ENCODE measurements at places on chromosomes 5 and 9. TPM values are rescaled to one million over a fixed set of nuclear protein-coding genes. Genes with fewer than 3 reads are reported as not detected.
A peak's percentile ranks its signal among the peaks of the same experiment; 100 is the strongest.

Gene SNCAIP
- total RNA-seq = 8.5 TPM

Gene PCDHGB7
- total RNA-seq = 28.1 TPM

Gene CDC25C
- not detected for total RNA-seq

Gene FOXD4L3
- not detected for total RNA-seq

Gene HEMGN
- total RNA-seq = 0.42 TPM

Gene ALDH1A1
- total RNA-seq = 101 TPM

Gene SHB
- 41.7 TPM for total RNA-seq

Gene DMGDH
- total RNA-seq = 0.95 TPM

Gene PCDHB7
- total RNA-seq = 4.2 TPM

Gene BSPRY
- total RNA-seq = not detected

Gene LECT2
- not detected for total RNA-seq

- no peak for DNase-seq
- H3K4me1 ChIP-seq = no peaks in the 10 kb centered on the region
- H3K27ac ChIP-seq = no peak overlapping the region
Observed at GRCh38 chr5:162190-162564, 29.1 kb upstream of the LRRC14B start.

- DNase-seq = no peak
- no peaks in the 10 kb centered on the region for H3K27me3 ChIP-seq
- peaks cover 47% of the 10 kb centered on the region for H3K4me1 ChIP-seq
- H3K27ac ChIP-seq = peak overlapping the region; percentile 59
- H3K4me3 ChIP-seq = no peak overlapping the region
Observed at GRCh38 chr5:33854733-33855151, 37.0 kb downstream of the ADAMTS12 start.

GRCh38 chr9:3509926-3510325 is 15.9 kb downstream of the RFX3 start:
- no peak for DNase-seq
- no peaks in the 10 kb centered on the region for H3K36me3 ChIP-seq
- no peak overlapping the region for H3K27ac ChIP-seq
- no peak overlapping the region for H3K4me3 ChIP-seq
- H3K4me1 ChIP-seq = no peaks in the 10 kb centered on the region
- no peaks in the 10 kb centered on the region for H3K27me3 ChIP-seq

GRCh38 chr9:124504530-124505005 is 2.6 kb downstream of the NR5A1 start:
- peaks cover 6% of the 10 kb centered on the region for H3K27me3 ChIP-seq
- no peaks in the 10 kb centered on the region for H3K36me3 ChIP-seq
- no peak overlapping the region for H3K27ac ChIP-seq
- peaks cover 12% of the 10 kb centered on the region for H3K4me1 ChIP-seq
- peak overlapping the region; percentile 52 for H3K4me3 ChIP-seq

- H3K4me1 ChIP-seq = no peaks in the 10 kb centered on the region
- H3K36me3 ChIP-seq = no peaks in the 10 kb centered on the region
- no peak overlapping the region for H3K27ac ChIP-seq
- DNase-seq = no peak
Observed at GRCh38 chr5:124395287-124395686, 351.2 kb downstream of the ZNF608 start.

- no peak overlapping the region for H3K4me3 ChIP-seq
- no peaks in the 10 kb centered on the region for H3K27me3 ChIP-seq
- H3K4me1 ChIP-seq = no peaks in the 10 kb centered on the region
- no peak for DNase-seq
- no peak overlapping the region for H3K27ac ChIP-seq
- H3K36me3 ChIP-seq = no peaks in the 10 kb centered on the region
Observed at GRCh38 chr5:145660897-145661640, 174.1 kb downstream of the PRELID2 start.

- H3K4me1 ChIP-seq = no peaks in the 10 kb centered on the region
- H3K4me3 ChIP-seq = no peak overlapping the region
Observed at GRCh38 chr5:146334074-146334533, 4.5 kb upstream of the POU4F3 start.

DNA sequence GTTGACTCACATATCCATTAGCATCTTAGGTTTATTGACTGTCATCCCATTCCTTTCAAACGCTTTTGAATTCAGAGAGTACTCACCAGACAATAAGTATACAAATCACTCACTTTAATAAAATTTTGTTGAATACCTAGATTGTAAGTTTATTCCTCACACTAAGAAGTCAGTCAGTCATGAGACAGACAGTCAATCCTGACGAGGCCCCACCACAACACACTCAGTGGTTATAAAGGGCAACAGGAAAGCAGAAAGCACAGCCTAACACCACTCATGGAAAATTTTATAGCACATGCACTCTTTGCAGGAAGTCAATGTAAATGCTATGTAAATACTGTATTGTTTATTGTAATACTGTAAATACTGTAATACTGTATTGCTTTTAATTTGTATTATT is 176.3 kb upstream of the PTGER4 start:
- H3K36me3 ChIP-seq = no peaks in the 10 kb centered on the region
- no peaks in the 10 kb centered on the region for H3K27me3 ChIP-seq
- no peak overlapping the region for H3K27ac ChIP-seq
- H3K4me1 ChIP-seq = no peaks in the 10 kb centered on the region
- DNase-seq = no peak

- no peak overlapping the region for H3K4me3 ChIP-seq
- no peaks in the 10 kb centered on the region for H3K36me3 ChIP-seq
- peak; percentile 68 for DNase-seq
- H3K4me1 ChIP-seq = peaks cover 46% of the 10 kb centered on the region
- no peaks in the 10 kb centered on the region for H3K27me3 ChIP-seq
- H3K27ac ChIP-seq = peak overlapping the region; percentile 98
Observed at GRCh38 chr9:127187231-127187956, 65.0 kb upstream of the ANGPTL2 start.

GRCh38 chr5:169202969-169203368 is 98.0 kb downstream of the SLIT3 start:
- no peak overlapping the region for H3K27ac ChIP-seq
- H3K4me1 ChIP-seq = peaks cover 2% of the 10 kb centered on the region
- no peak overlapping the region for H3K4me3 ChIP-seq
